ENCODE measurements at places on chromosomes 5 and 9. TPM values are rescaled to one million over a fixed set of nuclear protein-coding genes. Genes with fewer than 3 reads are reported as not detected.

Gene ITGA2
- 0.31 TPM for total RNA-seq

Gene ACSL6
- 0.31 TPM for total RNA-seq

Gene TMOD1
- total RNA-seq = 60.3 TPM

Gene WDR38
- total RNA-seq = 0.16 TPM

Gene HRH2
- not detected for total RNA-seq

Gene C9orf50
- not detected for total RNA-seq

Gene BHMT
- not detected for total RNA-seq
